ENCODE measurements at places on chromosomes 16 and 17. TPM values are rescaled to one million over a fixed set of nuclear protein-coding genes. Genes with fewer than 3 reads are reported as not detected.

Gene TEX14
- under 0.01 TPM for total RNA-seq

Gene MYO1D
- 75.7 TPM for total RNA-seq

Gene TBX6
- 1.6 TPM for total RNA-seq

Gene UBE2O
- 17.3 TPM for total RNA-seq

Gene TNFRSF13B
- not detected for total RNA-seq

Gene KRT25
- total RNA-seq, result not detected
